NCI-H1105 treated with DMSO at 0.1 percent for 48 hours (cell line): ENCODE measurements at places on chromosomes 2 and 18.

DNA sequence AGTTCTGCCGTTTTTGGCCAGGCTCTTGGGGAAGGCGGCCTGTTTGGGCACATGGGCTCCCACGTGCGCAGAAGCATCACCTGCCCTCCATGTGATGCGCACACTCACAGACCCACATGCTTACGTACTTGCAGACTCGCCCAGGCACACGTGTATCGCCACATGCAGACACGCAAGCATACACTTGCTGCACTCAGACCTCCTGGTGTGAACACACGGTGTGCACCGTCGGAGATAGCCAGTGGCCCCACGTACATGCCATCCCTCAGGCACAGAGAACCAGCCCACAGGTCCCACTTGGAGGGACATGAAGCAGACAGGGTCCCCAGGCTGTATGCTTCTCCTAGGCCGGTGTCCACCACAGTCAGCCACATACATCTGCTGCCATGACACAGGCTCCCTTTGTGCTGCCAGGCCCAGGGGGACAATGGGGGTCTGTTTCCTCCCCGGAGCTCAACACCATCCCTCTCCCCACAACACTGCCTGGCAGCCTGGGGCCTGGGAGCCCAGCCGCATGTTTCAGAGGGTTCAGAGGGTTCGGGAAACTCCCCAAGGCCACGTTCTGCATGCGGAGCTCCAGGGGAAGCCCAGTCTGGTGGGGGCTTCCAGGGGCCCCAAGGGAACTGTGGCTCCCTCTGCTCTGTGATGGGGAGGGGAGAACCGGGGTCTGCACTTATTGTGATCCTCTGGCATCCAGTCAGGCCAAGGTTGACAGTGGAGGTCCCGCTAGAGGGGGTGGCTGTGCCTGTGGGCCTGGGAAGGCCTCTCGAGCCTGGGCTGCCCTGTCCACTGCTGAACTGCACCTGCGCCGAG, 208.1 kb upstream of the HAAO start:
- no peak for DNase-seq

DNA sequence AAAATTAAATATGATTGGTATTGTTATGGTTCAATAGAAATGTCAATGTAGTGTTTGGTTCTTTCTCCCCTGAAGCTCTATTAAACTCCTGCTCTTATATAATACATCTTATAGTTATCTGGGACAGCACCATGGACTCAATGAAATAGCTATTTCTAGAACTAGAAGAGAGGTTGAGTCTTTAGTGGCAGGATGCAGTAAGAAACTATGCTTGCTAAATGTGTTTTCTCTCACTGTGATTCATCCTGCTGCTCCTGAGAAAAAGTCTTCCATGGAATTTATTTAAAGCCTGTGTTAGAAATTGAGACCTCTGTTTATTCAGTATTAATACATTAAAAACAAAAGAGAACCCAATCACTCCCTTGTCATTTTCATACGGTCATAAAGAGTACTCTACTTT, 61.5 kb downstream of the G6PC2 start:
- DNase-seq, result no peak

DNA sequence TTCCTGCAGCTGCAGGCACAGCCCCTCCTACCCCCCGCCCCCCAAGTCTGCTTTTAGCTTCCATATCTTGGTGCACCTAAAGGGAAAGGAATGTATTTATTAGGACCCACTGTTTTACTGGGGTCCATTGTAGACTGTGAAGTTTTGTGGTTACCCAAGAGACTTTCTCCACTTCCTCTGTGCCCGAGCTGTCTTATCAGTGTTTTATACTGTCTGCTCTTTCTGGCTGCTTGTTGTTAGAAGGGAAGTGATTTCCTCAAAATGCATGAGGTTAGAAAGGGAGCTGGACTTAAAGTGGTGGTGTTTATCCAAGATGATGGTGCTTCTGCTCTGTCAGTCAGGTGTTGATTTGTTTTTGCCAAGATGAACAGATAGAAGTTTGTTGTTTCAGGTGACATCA, 85.0 kb downstream of the PTH2R start:
- DNase-seq, result no peak

DNA sequence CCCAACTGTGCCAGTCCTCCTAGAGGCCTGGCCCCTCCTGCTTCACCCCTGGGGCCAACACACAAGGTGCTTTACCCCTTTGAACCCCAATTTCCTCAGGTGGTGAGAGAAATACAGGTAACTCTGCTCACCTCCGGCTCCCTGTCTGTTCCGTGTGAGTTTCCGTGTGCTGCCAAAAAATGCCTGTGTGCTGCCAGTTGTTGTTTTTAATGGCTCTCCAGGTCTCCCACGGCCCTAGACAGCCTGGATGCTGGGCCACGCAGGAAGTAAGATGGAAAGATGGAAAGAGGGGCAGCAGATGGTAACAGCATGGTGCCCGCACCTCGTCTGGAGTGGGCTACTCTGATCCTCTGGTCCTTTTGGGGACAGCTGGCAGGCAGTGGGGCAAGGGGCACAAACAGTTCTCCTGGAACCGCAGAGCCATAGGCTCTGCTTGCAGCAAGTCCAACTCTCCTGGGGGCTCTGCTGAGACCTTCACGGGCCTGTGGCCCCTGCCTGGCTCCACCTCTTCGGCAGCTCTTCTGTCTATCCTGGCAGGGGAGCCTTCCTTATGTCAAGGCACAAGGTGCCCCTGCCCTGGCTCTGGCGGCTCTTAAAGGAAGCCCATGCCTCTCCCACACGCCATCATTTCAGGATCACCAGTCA, 4.3 kb upstream of the ARHGEF4 start:
- DNase-seq, result no peak

DNA sequence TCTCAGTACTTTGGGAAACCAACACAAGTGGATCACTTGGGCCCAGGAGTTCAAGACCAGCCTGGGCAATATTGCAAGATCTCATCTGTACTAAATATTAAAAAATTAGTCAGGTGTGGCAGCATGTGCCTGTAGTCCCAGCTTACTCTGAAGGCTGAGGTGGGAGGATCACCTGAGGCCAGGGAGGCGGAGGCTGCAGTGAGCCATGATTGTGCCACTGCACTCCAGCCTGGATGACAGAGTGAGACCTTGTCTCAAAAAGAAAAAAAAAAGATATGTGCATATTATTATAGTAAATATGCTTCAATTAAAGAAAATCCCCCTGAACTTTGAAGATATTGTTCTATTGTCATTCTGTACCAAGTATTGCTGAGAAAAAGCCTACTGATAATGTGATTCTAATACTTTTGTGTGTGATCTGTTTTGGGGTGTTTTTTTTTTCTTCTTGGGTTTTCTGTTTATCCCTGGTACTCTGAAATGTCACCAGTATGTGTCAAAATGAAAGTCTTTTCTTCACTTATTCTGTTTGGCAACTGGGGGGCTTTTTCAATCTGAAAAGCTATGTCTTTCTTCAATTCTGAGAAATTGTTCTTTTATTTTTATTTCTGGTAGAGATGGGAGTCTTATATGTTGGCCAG, 13.2 kb downstream of the NEURL3 start:
- no peak for DNase-seq

DNA sequence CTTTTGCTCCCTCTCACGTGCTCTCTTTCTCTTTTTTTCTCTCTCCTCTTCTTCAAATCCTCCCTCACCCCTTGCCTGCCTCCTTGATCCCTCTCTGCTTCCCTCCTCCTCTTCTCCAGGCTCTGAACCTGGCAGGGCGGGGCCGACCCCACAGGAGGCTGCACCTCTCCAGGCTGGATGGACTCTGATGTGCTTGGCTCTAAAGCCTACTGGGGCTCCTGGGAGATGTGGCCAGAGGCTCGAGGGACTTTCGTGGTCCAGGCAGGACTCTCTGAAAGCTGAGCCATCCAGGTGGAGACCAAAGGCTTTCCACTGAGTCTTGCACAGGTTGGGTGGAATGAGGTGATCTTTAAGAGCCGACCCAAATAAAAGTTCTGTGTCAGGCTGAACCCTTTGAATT, 25.4 kb downstream of the DYSF start:
- DNase-seq, result no peak

GRCh38 chr2:62101886-62102285, 94.0 kb upstream of the B3GNT2 start:
- DNase-seq, result no peak

DNA sequence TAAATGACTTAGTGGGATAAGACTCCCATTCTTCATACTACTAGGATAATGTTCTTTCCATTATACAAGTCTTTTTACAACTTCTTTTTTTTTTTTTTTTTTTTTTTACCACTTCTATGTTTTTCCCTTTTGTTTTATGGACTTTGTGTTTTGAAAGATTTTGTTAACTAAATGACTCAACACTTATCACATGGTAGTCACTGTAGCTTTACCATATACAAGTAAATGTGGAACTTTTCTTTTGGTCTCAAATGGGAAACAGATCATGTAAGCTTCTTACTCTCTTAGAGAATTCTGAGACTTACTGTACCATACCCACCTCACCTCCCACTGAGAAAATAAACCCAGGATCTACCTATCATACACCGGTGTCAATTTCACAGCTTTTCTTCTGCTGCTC, 590.3 kb upstream of the CDH2 start:
- no peak for DNase-seq

GRCh38 chr2:102069311-102069974, 73.1 kb upstream of the IL1R1 start:
- no peak for DNase-seq

GRCh38 chr2:55140316-55141219, 90.3 kb upstream of the RTN4 start:
- DNase-seq, result no peak

- DNase-seq, result no peak
Measured at GRCh38 chr2:119207447-119207846, 16.2 kb upstream of the STEAP3 start.
